ENCODE measurements at places on chromosomes 3 and 15.

- DNase-seq = no peak
Measured at GRCh38 chr15:85583923-85584390, 203.6 kb downstream of the AKAP13 start.

DNA sequence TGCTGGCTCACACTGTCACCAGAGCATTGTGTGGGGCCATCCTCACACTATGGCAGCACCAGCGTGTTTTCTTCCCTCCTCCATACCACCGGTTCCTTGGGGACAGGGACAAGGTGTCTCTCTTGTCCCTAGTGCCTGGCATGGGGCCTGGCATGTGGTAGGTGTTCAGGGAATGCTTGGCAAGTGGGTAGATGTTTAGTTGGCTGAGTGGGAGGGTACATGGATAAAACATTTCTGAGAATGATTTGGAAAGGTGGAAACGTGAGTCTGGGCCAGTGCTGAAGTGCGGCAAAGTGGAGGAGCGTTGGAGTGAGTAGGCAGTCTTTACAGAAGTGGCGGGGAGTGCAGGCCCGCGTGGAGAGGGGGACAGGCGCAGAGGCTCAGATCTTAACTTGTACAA lies 15.0 kb downstream of the SNAPC5 start:
- no peak for DNase-seq

- no peak for DNase-seq
Measured at GRCh38 chr3:184373422-184373821, 4.6 kb downstream of the THPO start.

DNA sequence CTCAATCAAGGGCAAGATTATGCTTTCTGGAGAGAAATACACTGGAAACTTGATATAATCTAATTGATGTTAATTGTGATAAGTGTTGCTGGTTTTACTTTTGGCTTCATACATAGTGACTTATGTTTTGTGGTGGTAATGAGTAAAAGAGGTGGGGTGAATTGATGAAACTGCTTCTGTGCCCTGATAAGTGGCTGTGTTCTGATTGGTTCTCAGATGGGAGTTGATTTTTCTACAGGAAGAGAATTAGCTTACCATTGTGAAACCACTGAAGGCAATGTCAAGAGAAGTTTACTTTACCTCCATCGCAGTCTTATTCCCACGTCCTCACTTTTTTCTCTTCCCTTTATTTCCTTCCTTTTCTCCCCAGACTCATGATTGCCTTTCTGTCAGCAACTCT lies 23.8 kb downstream of the TMEM45A start:
- no peak for DNase-seq

GRCh38 chr3:42894698-42895579 lies 11.0 kb upstream of the ZNF662 start:
- DNase-seq = no peak

- DNase-seq = no peak
Measured at GRCh38 chr15:36905908-36906307, 194.4 kb downstream of the MEIS2 start.

GRCh38 chr3:42503251-42503924 lies 945 bp downstream of the VIPR1 start:
- DNase-seq = no peak

DNA sequence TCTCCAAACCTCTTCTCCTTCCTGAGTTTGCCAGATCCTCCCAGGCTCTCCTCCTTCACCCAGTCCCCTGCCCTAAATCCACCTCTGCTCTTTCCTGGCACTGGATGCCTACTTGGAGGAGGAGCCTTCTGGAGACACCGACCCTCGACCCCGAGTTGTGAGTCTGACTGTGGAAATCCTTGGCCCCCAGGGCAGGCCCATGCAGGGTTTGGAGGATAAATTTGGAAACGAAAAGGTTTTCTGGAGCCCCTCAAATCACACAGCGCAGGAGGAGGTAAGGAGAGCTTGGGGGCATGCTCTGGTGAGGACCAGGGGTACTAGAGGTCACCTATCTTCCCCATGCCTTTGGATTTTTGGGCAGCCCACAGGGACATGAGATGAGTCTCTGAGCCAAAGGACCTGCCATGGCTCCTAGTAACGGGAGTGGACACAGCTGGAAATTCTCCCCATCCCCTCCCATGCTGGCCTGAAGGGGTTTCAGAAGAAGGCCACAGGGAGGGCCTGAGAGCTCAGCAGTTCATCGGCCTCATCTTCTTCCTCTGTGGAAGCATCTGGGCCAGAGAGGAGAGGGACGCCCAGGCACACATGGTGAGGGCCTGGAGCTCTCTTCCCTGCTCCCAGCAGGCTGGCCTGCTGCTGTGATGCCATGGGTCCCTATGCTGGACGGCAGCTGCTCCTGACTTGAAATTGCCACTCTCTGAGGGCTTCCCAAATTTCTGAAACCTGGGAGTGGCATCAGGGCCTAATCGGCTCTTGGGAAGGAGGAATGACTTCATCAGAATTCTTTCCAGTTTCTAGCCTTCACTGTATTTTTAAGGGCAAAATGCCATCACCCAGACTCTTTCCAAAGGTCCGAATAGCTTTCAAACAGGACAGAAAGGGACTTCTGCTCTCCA lies 68.6 kb upstream of the ITGA11 start:
- no peak for DNase-seq

- DNase-seq = no peak
Measured at GRCh38 chr15:85588677-85589076, 206.0 kb downstream of the KLHL25 start.

DNA sequence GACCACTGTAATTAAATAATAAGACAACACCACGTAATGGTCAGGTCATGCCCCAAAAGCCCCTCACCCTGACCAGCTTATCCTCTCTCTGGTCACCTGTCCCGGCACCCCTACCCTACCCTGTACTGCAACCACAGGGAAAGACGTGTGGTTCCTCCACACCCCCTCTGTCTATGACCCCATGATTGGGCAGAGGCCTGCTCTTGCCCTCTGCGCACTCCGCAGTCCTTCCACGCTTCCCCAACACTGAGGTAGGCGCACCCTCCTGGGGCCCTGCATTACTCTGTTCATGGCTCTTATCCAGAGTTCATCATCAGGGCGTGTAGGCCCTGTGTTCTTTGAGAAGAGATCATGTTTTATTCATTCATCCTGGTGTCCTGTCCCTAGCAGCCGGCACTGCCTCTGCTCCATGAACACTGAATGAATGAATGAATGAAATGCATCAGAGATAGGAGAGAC lies 33.8 kb downstream of the MGLL start:
- no peak for DNase-seq

- DNase-seq = no peak
Measured at GRCh38 chr3:196140224-196140623, 58.3 kb upstream of the TFRC start.

DNA sequence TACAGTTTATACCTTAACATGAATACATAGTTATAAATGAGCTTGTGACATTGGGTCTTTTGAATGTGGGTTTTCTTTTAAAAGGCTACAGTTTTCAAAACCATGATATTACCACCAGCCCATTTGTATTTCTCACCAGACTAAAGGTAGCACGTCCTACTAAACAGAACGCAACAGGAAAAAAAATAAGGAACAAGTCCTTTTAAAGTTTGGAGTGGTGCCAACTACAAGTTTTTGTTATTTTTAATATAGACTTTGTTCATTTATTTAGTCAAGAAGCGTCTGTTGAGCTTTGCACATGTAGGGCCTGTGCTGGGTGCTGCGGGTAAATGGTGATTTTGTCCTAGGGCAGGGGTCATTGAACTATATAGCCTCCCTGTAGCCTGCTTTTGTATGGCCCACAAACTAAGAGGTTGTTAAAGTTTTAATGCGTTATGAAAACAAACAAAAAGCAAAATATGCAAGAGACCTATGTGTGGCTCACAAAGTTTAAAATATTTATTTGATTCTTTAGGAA lies 164.4 kb downstream of the GHSR start:
- no peak for DNase-seq

GRCh38 chr3:66418475-66418931 lies 82.3 kb downstream of the LRIG1 start:
- DNase-seq = no peak

DNA sequence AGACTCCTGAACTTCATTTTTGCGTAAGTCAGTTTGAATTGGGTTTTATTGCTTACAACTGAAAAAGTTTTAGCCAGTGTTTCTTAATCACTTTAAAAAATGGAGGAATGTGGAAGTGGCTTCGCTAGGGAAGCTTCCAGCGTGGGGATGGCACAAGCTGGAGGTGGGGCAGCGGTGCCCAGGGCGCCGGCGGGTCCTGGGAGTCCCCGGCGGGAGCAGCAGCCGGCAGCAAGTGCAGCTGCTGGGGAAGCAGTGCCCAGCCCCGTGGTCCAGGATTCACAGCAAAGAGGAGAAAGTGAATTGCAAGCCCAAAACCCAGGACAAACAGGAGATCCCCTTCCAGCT lies 301.8 kb upstream of the PROK2 start:
- DNase-seq = no peak

- no peak for DNase-seq
Measured at GRCh38 chr3:12884186-12884680, 42.9 kb upstream of the RPL32 start.

- DNase-seq = no peak
Measured at GRCh38 chr3:109643590-109643989, 306.2 kb upstream of the DPPA4 start.

- DNase-seq = no peak
Measured at GRCh38 chr3:174931473-174932353, 72.6 kb downstream of the NAALADL2 start.

GRCh38 chr3:29805757-29806156 lies 524.9 kb downstream of the RBMS3 start:
- DNase-seq = no peak

- no peak for DNase-seq
Measured at GRCh38 chr3:119293105-119293870, 895 bp upstream of the ARHGAP31 start.

DNA sequence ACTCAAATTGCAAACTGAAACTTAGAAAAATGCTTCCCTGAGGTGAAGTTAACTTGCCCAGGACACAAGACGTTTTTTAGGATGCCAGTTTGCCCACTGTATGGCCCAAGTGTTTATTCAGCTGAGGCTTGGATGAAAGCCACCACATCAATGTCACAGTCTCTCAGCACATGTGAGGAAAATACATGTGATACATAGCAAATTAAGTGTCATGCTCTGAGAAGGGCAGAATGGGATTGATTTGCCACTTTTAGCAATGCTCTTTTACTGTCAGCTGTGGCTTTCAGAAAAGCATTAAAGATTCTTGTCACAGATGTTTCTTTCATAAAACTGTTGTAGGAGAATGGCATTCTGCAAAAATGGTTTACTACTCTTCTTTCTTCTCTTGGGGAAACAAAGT lies 165.5 kb downstream of the ZIC1 start:
- DNase-seq = no peak
